ENCODE measurements at places on chromosomes 1 and 21. TPM values are rescaled to one million over a fixed set of nuclear protein-coding genes. Genes with fewer than 3 reads are reported as not detected.

HCN3 gene
- 1.2 TPM for total RNA-seq

MFSD2A gene
- 2.8 TPM for total RNA-seq

C4BPA gene
- total RNA-seq: not detected

KCNN3 gene
- total RNA-seq: 0.09 TPM

LRRC38 gene
- total RNA-seq: not detected

OLIG2 gene
- total RNA-seq: not detected

OLFML2B gene
- 3.4 TPM for total RNA-seq

CD48 gene
- total RNA-seq: not detected

STUM gene
- 0.35 TPM for total RNA-seq

PRDM16 gene
- under 0.01 TPM for total RNA-seq

FNDC10 gene
- total RNA-seq: 23.8 TPM

CCDC190 gene
- 2.4 TPM for total RNA-seq

GBP1 gene
- 11.7 TPM for total RNA-seq

SERTAD4 gene
- total RNA-seq: 1.9 TPM

FAM229A gene
- 7.4 TPM for total RNA-seq

KRTAP21-2 gene
- not detected for total RNA-seq

AXDND1 gene
- not detected for total RNA-seq

KPRP gene
- total RNA-seq: not detected

CDC42BPA gene
- 25.5 TPM for total RNA-seq

GJA8 gene
- not detected for total RNA-seq

WDR3 gene
- 8.9 TPM for total RNA-seq

LCK gene
- total RNA-seq: not detected

ETV3L gene
- total RNA-seq: not detected

TINAGL1 gene
- total RNA-seq: 9.1 TPM

ARHGAP30 gene
- not detected for total RNA-seq

RNU1-1 gene
- under 0.01 TPM for total RNA-seq

S100A1 gene
- total RNA-seq: 0.12 TPM

SLC30A2 gene
- total RNA-seq: not detected

SORT1 gene
- total RNA-seq: 5.6 TPM

COA7 gene
- 10.4 TPM for total RNA-seq

CAMK1G gene
- total RNA-seq: 0.58 TPM

SH3D21 gene
- 2.4 TPM for total RNA-seq

ATPAF1 gene
- total RNA-seq: 33.7 TPM

Data from pericardium fibroblast (primary cell).